ENCODE measurements at places on chromosomes 7 and 10. TPM values are rescaled to one million over a fixed set of nuclear protein-coding genes. Genes with fewer than 3 reads are reported as not detected.

HTR5A gene
- not detected for total RNA-seq

AGAP9 gene
- total RNA-seq, result 10.1 TPM

LRIT1 gene
- not detected for total RNA-seq

NPS gene
- not detected for total RNA-seq

AGAP4 gene
- 6.6 TPM for total RNA-seq

SH3PXD2A gene
- 0.60 TPM for total RNA-seq

PLAC9 gene
- not detected for total RNA-seq

SORBS1 gene
- 0.38 TPM for total RNA-seq

PDE6C gene
- not detected for total RNA-seq

PIP gene
- 0.19 TPM for total RNA-seq

FZD1 gene
- 2.6 TPM for total RNA-seq

EVX1 gene
- total RNA-seq, result 0.19 TPM

BTBD16 gene
- total RNA-seq, result 0.43 TPM

CHST3 gene
- 50.5 TPM for total RNA-seq

CHN2 gene
- total RNA-seq, result 0.53 TPM

CTAGE4 gene
- total RNA-seq, result 0.05 TPM

ZNF248 gene
- 3.6 TPM for total RNA-seq

CH25H gene
- total RNA-seq, result 0.68 TPM

HYAL4 gene
- total RNA-seq, result 0.04 TPM

CCL26 gene
- 7.7 TPM for total RNA-seq

OGDHL gene
- 0.41 TPM for total RNA-seq

UNCX gene
- not detected for total RNA-seq

ATG9B gene
- 0.65 TPM for total RNA-seq

ASAH2 gene
- total RNA-seq, result 2.8 TPM

EPHA1 gene
- total RNA-seq, result not detected

ODAD2 gene
- not detected for total RNA-seq

PLAU gene
- 87.2 TPM for total RNA-seq

NODAL gene
- total RNA-seq, result not detected

CABCOCO1 gene
- total RNA-seq, result 0.12 TPM

KCNMA1 gene
- total RNA-seq, result 38.0 TPM

DCLRE1C gene
- total RNA-seq, result 6.6 TPM

All from A549 treated with dexamethasone at 1 μM for 4 hours (cell line).